ENCODE measurements at places on chromosomes 3 and 15.

DNA sequence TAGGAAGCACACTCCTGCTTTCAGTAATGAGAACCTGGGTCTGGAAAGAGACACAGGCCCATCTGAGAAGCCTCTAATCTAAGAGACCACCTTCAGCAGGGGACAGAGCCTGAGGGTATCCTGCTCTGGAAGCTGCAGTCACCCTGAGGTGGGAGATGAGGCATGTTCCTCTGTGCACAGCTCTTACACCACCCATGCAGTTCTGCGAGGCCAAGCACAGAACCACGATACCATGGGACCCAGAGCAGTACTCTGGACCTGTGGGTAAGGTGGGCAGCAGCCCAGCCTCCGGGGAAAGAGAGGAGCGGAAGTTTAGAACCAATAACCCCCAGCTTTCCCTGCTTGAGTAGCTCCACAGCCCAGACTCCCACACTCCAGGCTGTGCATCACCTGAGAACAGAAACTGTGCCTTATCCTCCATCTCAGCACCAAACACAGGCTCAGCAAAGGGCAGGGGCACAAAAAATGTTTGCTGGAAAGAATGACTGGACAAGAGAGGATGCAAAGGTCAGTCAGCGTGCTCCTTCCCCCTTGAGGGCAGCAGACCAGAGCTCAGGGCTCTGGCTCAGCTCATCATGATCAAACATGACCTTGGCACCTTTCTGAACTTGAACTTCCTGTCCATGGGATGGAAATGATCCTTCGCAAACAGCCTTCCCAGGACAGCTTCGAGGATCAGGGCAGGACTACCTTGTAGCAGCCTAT is 43.1 kb downstream of the RBPMS2 start:
- no peak for DNase-seq

DNA sequence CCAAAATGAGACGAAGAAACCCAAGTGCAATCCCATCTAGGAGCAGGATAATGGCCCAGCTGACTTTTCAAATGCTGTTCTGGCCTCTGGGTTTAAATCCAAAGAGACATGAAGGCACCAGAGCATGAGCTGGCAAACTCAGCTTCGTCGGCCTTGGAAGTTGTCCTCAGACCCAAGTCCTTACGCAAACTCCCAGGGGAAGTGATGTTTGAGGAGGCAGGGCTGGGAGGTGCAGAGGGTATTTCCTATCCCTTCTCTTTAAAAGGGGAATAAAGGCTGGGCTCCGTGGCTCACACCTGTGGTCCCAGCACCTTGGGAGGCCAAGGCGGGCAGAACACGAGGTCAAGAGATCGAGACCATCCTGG is 68.9 kb upstream of the HERC1 start:
- no peak for DNase-seq

DNA sequence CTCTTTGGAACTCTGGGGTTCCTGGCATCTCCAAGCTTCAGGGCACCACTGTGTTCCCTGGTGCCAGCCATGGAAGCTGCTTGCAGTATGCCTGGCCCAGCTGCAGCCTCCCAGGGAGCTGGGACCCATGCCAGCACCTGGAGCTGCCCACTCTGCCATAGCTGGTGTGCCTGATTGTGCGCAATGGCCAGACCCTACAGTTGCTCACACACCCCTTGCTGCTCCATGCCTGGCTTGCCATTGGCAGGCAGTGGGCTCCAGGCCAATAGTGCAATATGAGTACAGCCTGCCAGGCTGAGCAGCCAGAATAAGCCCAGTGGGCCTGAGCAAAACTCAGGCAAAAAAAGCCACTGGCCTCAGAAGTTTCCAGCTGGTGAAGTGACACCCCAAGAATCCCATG is 43.8 kb upstream of the LRRFIP2 start:
- no peak for DNase-seq

DNA sequence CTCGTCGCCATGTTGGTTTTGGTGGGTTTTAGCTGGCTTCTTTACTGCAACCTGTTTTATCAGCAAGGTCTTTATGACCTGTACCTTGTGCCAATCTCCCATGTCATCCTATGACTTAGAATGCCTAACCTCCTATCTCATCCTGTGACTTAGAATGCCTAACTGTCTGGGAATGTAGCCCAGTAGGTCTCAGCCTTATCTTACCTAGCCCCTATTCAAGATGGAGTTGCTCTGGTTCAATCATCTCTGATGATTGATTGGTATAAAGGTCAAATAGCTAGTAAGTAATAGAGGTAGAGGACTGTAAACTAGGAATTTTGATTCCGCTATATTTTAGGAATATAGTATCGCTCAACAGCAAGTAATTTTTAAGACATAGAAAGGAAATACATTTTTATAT is 1.3 kb upstream of the ACKR2 start:
- DNase-seq, result no peak

- no peak for DNase-seq
Measured at GRCh38 chr3:110816008-110816407, 255.6 kb upstream of the NECTIN3 start.

DNA sequence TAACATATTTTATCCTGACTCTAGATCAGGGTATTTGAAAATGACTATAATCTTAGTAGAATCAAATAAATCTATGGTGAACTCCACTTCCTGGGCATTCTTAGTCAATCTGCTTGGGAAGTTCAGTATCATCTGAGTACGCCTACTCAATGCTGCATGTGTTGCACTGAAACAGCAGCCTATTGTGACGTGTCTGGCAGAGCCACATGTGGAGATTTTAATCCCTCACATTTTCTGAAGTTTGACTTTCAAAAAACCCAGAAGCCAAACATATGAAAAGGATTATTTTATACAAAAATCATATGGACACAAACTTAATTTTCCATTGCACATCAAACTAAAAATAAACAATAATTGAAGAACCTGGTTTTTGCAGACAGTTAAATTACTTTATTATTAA is 798.3 kb downstream of the ROBO1 start:
- DNase-seq, result no peak

DNA sequence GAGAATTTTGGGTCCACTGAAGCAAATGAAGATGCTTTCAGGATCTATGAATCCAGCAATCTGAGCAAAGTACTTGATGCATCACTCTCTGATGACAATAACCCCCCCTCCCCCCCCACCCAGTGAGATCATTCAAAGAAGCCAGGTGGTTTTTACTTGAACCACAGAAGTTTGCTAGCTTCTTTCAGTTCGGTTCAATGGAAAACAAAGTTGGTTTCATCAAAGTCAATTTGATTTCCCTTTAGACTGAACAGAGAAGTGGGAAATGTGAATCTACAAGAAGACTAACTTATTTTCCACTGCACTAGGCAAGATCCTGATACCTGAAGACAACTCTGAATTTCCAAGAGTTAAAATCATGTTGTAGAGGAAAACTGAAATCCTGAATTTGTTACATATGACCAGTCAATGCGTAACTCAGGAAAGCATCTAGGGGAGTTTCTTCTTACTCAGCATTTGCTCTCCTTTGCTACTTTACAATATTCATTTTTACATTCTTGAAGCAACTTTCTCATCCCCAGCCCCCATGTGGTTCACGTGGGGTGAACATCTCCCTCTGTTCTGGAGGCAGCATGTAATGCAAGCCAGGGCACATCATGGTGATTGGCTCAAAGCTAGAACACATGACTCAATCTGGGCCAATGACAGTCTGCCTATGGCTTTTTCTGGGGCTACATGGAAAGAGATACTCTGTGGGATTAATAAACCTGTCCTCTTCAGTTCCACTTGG is 572.6 kb downstream of the FOXP1 start:
- no peak for DNase-seq

DNA sequence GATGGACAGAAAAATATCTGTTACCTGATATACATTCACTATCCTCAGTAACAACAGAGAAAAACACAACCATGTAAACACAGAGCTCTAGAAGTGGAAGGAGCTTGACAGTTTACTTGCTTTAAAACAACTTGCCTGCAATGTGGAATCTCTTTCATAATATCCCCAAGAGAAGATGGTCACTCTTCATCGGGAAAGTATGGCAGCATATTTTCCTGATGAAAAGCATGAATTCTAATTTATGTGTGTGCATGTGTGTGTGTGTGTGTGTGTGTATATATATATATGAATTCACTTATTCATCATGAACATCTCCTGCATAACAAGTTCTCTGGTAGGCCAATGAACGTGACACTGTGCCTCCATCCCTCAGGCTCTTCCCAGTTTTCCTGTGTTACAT is 81.2 kb downstream of the EFL1 start:
- no peak for DNase-seq

DNA sequence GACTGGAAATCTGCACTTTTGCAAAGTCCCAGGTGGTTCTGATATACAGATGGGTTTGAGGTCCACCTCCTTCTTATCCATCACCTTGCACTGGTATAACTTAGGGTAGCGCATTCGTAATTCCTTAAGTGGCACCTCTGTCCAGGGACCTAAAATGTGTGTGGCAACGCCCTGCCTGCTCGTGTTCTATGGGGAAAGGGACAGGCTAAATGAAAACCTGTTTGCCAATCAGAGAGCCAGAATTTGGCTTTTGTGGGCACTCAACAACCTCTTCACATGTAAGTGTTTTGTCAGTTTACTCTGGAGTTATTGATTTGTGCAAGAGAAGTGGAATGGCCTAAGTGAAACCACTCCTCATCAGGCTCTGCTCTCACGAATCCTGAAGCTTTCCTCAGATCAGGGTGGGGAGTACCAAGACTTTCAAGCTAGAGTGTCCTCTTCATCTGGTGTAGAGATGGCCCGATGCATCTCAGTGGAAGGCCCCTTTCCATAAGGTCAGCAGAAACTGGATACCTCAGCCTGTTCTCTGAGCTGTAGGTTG is 138.3 kb downstream of the ALDH1A2 start:
- no peak for DNase-seq

- DNase-seq, result peak; percentile 36
Measured at GRCh38 chr3:101574388-101575112, 570 bp downstream of the PCNP start.

DNA sequence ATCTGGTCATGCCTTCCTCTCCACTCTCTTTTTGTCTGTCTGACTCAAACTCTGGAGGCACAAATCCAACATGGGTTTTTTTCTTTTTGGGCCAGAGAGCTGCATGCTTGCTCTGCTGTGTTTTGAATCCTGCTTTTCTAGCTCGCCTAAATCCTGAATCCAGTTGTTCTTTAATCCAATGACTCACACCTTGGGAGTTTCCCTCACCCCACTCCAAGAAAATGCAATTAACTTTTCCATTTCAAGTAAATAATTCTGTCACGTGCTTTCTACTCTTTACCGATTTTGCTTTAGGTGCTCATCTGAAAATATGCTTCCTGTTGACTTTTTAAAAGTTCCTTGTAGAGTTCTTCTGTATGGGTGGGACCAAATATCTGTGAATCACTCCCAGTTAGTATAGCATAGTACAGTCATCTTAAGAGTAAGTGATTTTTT is 47.6 kb downstream of the SLMAP start:
- DNase-seq, result no peak

- DNase-seq, result peak; percentile 90
Measured at GRCh38 chr3:63993653-63994079, 29.6 kb downstream of the PSMD6 start.

All from spinal cord (tissue), 10 donors.